ENCODE measurements at places on chromosomes 7 and 10.
A peak's percentile ranks its signal among the peaks of the same experiment; 100 is the strongest.

DNA sequence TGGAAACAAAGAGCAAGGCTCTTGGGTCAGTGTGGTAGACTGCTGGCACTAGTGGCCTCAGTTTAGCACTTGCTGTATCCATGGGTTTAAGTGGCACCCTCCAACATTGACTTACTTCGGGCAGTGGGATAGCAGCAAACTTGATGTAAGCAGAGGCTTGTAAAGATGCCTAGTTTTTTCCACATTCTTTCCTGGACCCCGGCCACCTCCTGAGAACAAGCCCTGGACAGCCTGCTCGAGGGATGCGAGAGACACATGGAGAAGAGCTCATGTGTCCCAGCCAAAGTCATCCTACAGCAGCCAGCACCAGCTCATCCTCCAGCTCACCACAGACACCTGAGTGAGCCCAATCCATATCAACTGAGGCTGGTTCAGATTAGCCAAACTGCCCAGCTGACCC lies 142.7 kb upstream of the PCBD1 start:
- DNase-seq = no peak

DNA sequence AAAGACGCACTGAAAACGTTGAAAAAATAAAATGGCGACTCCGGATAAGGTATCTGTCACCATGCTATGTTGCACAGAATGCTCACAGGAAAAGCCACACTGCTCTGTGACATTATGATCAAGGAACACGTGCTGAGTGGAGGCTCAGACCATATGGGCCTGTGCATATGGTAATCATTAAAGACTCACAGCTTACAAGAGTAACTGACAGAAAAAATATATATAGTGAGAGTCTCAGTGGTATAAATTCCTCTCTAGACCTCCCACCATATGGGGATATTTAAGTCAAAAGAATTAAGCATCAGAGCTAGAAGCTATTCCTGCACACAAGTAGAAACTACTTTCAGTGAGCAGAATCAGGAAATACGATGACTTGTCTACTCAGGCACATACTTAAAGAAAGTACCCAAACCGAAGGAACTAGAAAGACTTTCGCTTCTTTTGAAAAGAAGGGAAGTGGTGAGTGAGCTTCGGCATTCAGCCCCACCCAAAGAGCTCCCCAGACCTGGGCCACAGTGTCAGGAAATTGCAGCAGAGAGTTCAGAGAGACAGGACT lies 65.1 kb upstream of the MPP7 start:
- DNase-seq = peak; percentile 53

DNA sequence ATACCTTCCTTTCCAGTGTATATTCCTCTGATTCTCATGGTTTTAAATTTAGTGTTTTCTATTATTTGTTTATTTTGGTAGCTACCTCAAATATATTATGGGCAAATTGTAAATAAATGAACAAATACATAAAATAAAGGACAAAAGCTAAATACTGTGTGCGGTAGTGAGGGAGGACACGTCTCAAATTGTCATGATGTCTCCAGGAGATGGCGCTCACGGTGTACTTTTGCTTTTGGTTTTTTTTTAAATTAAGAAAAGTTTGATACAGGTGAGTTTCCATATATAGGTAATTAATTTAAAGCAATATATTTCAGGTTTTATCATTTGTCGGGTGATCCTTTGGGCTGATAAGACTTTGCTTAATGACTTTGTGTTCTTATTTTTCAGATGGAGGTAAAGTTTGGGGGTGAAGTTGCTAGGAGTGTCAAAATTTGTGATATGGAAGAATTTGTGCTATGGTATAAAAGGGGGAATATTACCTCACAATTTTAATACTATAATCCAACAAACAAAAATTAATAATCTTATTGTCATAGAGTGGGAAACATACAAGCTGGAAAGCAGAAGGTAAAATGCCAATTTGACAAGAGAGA lies 68.4 kb upstream of the TMEM229A start:
- DNase-seq = peak; percentile 21

- DNase-seq = no peak
Measured at GRCh38 chr7:87712571-87712970, 84.4 kb downstream of the RUNDC3B start.

DNA sequence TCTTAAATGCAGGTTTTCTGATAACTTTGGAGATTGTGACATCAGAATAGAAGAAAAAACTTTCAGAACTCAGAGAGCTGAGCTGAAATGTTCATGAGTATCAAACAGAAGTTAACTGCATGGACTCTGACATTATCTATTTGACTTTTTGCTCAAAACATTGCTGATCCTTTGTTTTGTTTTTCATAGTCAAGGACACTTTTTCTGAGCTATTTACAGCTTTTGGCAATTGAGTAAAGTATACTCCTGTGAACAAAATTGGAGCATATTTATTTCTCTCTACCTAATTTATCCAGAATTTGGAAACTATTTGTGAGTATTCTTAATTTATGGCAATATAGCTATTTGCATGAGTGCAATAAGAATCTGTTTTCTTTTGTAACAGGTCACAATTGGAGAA lies 11.1 kb downstream of the KCP start:
- no peak for DNase-seq

DNA sequence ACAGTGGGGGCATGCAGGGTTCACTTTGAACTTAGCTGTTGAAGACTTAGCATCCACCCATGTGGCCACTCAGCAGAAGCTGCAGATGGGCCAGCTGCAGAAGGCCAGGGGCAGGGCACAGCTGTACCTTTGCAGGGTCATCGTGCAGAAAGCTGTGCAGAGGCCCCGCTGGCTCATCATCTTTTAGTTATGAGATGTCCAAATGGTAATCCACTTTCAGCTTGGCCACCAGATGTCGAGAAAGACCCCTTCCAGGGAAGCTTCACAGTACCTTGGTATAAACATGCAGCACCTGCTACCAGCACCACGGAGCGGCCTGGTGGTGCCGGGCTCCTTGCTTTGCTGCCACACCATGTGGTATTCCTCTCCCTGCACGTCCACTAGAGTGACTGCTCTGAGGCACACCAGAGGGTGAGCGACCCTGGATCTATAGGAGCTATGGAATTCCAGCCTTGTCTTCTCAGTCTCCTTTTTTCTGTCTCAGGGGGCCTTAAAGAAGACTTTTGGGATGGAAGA lies 74.2 kb upstream of the LAMB4 start:
- no peak for DNase-seq

All from GM13976 (cell line).